ENCODE measurements at places on chromosomes 11 and 22.

DNA sequence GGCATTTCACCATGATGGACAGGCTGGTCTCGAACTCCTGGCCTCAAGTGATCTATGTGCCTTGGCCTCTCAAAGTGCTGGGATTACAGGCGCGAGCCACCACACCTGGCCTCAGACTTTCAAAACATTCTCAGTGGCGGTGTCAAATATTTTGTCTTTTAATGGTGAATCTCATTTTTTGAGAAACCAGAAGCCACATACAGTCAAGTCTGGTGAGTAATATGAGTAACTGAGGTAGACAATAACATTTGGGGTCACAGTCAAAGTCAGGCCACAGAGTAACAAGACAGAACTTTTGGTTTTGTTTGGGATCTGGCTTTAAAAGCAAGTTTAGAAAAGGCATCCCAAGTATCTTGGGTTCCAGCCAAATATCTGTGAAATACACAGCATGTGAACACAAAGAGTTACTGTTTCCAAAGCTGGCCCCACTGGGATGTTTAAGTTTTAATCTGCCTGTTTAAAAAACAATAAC is 5.6 kb upstream of the TMA7B start:
- DNase-seq: no peak

- no peak for DNase-seq
These were observed 16.0 kb downstream of the CACNG2 start for GRCh38 chr22:36687516-36687915.

GRCh38 chr11:32497951-32498350 is 62.6 kb upstream of the WT1 start:
- DNase-seq: no peak

DNA sequence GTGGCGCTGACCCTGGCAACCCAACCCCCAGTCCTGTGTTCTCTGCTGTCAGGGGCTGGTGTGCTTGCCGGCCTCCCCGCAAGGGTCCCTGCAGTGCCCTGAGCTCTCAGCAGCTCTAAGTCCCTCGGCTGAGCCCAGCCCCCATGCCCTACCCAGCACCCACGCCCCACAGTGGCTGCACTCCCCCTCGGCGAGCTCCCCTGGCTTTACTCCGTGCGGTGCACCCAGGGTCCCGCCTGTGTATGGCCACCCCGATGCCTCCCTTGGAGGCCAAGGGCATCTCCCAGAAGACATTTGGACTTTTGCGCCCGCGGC is 72.5 kb upstream of the SHISAL1 start:
- DNase-seq: no peak

GRCh38 chr22:29330753-29331152 is 15.3 kb upstream of the RASL10A start:
- no peak for DNase-seq

GRCh38 chr11:65532388-65533064 is 7.6 kb downstream of the SCYL1 start:
- DNase-seq: no peak

- DNase-seq: no peak
These were observed 100.0 kb upstream of the B3GAT1 start for GRCh38 chr11:134512061-134512460.

DNA sequence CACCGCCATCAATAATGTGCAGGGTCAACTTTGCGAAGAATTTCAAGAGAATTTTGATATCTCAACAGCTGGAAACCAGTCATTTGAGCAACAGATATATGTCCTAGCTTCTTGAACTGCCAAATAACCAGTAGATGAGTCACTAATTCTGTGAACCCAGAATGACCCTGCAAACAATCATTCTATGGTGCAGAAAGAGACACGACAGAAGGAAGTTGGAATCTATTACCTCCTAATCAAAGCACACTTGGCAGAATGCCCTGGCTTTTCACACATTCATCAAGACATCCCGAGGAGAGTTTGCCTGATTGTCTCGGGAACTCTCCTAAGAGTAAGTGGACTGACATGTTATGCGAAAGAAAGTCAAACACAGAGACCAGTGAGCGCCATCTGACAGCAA is 621.1 kb downstream of the OPCML start:
- no peak for DNase-seq

GRCh38 chr22:17412232-17412631 is 43.0 kb downstream of the CECR2 start:
- DNase-seq: no peak

DNA sequence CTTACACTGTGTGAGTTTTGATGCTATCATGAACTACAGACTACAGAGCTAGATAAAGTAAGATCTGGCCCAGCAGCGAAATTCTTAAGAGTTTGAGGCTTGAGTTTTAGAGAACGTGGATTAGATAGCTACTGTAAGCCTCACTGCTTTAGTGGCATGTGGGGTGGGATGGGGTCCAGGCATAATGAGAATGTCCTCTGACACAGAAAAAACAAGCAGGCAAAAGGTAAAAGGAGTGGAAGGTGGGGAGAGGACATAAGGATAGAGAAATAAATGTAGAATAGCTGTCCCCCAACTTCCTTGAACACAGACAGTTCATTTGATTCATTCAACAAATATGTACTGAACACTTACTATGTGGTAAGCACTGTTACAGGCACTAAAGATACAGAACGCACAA is 324.5 kb upstream of the PITPNB start:
- no peak for DNase-seq

DNA sequence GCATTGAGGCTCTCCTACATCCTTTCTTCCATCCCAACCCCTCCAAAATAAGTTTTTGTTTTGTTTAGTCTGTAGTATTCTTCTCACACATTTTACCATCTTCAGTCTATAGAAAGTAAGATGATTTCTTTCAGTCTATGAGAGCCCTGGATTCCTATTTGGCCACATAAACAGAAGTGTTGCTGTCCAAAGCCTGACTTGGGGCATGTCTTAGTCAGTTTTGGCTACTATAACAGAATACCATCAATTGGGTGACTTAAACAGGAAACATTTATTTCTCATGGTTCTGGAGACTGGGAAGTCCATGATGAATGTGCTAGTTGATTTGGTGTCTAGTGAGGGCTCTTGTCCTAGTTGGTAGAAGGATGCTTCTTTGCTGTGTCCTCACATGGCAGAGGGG is 146.8 kb upstream of the DDI1 start:
- no peak for DNase-seq

GRCh38 chr22:24992946-24993345 is 40.4 kb downstream of the KIAA1671 start:
- no peak for DNase-seq

- no peak for DNase-seq
These were observed 43.2 kb downstream of the SHANK2 start for GRCh38 chr11:71209181-71209580.

DNA sequence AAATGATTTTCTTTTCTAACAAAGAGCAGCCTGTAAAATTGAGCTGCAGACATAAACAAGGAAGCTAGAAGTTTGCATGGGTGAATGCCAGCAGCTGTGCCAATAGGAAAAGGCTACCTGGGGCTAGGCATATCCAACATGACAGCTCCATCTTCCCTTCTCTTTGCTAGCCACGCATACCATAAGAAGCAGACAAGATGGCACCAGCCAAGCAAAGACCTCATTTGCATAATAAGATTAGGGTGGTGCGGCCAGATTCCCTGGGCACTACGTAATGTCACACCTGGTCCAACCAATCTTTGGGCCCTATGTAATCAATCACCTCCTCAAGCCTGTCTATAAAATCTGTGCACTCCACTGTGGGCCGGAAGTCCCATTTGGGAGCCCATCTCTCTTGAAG is 108.3 kb downstream of the SWAP70 start:
- no peak for DNase-seq

GRCh38 chr11:121106812-121107211 is 5.8 kb downstream of the TECTA start:
- no peak for DNase-seq

GRCh38 chr11:85663753-85664614 is 945 bp downstream of the CREBZF start:
- peak; percentile 60 for DNase-seq

GRCh38 chr11:2296913-2297622 is 4.7 kb downstream of the C11orf21 start:
- DNase-seq: no peak

- DNase-seq: no peak
These were observed 8.3 kb downstream of the SLC37A2 start for GRCh38 chr11:125071435-125071834.

DNA sequence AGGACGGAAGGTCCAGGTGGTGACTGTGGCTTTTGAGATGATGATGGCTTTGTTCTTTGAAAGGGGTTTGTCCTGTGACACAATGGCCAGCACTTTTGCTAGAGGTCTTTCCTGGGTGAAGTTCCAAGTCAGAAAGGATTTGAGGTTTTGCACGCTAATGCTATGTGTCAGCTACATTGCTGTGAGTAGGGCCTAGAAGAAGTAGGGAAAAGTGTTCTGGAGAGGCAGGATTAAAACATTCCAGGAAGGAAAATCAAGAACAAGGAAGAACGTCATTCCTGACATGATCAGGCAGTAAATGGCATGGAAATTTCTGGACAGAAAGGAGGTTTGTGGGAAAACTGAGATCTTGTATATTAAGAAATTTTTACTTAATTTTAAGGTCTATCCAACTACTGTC is 290.7 kb downstream of the NTM start:
- DNase-seq: no peak

- no peak for DNase-seq
These were observed 404.6 kb downstream of the TBC1D22A start for GRCh38 chr22:47167056-47167455.

- DNase-seq: no peak
These were observed 24.5 kb downstream of the ADM start for GRCh38 chr11:10329356-10329755.

- DNase-seq: no peak
These were observed 45.7 kb upstream of the NAV2 start for GRCh38 chr11:19666951-19667350.

DNA sequence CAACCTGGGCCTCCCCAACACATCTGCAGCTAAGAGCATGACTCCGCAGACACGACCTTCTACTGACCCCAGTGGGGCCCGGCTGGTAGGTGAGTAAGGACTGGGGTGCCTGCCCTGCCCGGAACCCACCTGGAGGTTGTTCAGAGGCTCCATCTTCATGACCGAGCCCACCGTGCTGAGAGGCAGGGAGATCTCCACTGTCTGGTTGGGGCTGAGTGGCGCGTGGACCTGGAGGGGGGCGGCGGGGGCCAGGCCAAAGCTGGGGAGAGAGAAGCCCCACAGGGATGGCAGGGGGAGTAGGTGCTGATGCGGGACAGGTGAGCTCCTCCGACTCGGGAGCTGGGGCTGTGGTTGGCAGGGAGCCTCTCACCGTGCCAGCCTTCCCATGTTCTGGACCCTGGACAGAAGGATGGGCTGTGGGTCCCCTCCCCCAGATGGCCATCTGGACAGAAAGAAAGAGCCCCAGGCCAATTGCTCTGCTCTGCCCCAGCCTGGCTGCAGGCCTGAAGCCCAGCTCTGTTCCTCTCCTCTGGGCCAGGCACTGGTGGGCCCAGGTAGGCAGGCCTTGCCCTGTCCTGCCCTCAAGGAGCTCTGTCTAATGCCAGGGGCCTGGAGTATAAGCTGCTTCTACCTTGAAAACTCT is 16.3 kb upstream of the RASL10A start:
- DNase-seq: no peak

- DNase-seq: no peak
These were observed 147.4 kb upstream of the POU2AF2 start for GRCh38 chr11:111098091-111098490.
